ENCODE measurements at places on chromosomes 11 and 22.

- no peak for DNase-seq
These were observed 1.7 kb downstream of the MALAT1 start for GRCh38 chr11:65500387-65501185.

DNA sequence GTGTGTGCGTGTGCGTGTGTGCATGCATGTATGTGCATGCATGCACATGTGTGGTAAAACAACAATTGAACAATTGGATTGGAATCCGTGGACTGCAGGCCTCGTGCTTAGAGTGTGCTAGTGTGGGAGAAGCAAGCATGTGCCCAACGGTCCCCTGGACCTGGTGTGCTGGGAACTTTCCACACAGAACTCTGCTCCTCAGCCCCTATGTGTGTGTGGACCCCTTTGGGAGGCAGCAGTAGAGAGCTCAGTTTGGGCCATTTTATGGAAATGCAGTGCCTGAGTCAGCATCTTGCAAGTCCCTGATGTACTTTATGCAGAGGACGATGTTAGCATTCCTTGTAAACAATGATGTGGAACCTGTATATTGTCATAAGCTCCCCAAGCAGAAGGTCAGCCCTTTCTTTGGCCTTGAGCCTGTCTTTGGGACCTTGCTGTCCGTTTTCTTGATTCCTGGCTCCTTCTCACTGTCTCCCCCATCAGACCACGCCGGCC lies 167.3 kb downstream of the TBC1D22A start:
- no peak for DNase-seq

DNA sequence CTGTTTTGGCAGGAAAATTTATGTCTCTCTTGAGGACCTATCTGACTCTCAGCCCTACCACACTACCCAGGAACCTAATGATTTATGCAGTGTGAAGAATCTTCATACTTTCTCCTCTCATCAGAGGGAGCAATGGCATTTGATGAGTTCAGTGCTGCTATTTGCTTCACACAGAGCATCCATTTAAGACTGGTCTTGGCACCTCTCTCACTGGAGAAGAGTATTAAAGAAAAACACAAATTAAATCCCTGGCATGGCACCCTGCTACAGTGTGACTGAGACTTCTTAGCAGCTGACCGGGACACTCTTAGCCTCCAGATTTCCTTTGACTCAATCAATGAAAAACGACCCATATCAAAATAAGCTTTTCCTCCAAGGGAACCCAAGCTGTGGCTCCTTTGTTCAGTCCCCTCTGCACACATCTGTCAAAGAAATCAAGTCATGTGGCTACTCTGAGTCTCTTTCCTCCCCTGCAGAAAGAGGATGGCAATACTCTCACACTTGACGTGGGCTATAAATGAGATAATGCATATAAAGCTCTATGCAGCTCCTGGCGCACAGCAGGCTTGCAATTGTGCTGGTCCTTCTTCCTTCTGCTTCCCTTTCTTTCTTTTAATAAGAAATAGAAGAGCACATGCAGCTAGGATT lies 186.1 kb upstream of the E2F8 start:
- no peak for DNase-seq

DNA sequence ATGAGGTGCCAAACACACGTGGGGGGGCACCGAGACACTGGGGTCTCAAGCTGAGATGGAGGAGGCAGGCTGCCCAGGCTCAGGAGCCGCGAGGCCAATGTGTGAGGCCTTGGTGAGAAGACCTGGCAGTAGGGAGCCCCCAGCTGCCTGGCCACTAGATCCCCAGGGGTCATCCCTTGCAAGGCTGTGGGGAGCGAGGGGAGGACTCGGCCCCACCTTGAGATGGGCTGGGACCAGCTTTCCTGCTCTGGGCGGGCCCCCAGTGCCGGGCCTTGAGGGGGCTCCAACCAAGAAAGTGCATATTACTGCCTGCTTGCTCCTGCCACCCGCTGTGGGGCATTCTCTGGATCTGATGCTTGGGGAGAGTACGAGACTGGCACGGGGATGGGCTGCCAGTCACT lies 107.0 kb downstream of the CTTN start:
- DNase-seq = no peak

GRCh38 chr11:15700456-15700855 lies 585.7 kb downstream of the INSC start:
- no peak for DNase-seq

- DNase-seq = no peak
These were observed 22.1 kb downstream of the ASCL2 start for GRCh38 chr11:2248242-2248641.

- DNase-seq = no peak
These were observed 11.9 kb downstream of the TBCEL start for GRCh38 chr11:121035780-121036179.

- DNase-seq = no peak
These were observed 69.7 kb upstream of the GRK3 start for GRCh38 chr22:25494774-25495173.

GRCh38 chr11:128867277-128867676 lies at the start of gene KCNJ1:
TSS of gene KCNJ1 (minus strand) at chr11:128867296. CDS start at chr11:128840243, 27,053 bp downstream.
- no peak for DNase-seq

DNA sequence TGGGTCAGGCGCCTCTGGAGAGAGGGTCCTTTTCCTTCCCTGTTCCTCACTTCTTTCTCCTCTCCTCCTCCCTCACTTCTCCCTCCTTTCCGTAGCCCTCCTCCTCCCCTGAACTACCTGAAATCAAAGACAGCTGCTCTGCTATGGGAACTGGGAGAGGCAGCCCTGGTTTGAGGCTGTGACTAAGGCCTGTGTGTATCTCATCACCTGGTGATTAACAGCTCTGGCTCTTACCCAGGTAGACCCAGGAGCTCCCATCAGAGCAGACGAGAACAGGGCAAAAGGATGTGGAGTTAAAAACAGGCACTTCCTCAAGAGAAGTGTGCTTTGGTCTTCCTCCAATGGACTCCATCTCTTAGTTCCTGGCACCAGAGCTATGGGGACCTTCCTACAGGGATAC lies 5.8 kb downstream of the ISX start:
- no peak for DNase-seq

DNA sequence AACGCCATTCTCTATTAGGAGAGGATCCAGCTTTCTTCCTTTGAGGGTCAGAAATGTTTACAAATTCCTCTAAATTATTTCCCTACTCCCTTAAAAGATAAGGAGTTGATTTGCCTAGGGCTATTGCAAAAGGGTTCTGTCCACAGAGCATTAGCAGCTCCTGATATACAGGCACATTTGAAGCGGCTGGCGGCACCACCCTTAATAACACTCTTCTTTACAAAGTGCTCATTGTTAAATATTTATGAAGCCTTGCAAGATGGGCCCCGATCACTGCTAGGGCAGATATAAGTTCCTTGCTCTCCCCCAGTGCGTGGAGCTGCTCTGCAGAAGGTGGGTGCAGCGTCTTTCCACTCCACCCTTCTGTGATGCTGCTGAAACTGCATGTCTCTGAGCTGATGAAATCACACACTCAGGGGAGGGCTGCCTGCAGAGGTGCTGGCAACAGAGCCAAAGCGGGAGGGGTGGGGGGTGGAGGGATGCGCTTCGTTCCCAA lies 116.7 kb upstream of the NTM start:
- DNase-seq = no peak

GRCh38 chr11:93747122-93747521 lies 5.7 kb downstream of the C11orf54 start:
- no peak for DNase-seq

DNA sequence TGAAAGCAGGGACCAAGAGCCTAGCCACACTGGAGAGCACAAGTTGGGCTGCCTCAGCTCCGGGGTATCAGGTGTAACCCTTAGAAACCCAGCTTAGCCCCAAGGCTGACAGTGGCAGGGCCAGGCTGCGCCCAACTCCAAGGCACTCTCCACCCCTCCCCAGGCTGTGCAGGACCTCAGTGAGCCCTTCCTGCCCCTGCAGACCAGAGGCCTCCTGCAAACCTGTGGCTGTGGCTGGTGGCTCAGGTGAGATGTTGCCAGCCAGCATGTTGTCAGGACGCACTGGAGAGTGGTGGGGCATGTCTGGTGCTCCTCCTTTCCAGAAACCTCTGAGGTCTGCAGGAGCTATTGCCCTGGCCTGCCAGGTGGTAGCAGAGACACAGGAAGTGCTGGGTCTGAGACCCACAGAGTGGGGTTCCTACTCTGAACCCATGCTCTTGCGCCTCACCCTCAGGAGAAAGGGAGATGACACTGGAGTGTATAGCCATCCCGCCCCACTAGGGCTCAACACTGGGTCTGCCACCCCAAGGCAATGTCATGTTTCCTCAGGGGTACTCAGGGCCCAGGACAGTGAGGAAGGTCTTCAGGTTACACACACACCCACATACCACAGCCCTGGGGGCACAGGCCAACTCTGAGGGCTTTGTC lies 2.4 kb upstream of the SCARF2 start:
- DNase-seq = no peak

DNA sequence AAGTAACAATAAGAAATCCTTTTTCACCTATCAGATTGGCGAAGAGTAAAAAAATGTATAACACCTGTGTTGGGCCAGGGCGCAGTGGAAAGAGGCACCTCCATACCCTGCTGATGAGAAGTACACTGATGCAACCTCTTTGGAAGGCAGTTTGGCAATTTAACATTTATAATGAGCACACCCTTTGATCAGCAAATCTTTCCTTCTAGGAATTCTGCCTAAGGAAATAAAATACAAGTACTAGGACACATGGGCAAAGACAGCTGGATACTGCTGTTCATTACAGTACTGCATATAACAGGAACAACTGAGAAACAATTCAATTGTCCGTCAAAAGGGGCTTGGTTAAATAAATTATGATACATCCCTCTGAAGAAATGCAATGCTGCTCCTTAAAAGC lies 110.1 kb downstream of the RPL27A start:
- no peak for DNase-seq

GRCh38 chr11:68673306-68673945 lies 10.9 kb upstream of the GAL start:
- no peak for DNase-seq

GRCh38 chr11:45215098-45215865 lies 68.8 kb downstream of the PRDM11 start:
- no peak for DNase-seq

- no peak for DNase-seq
These were observed 18.4 kb downstream of the SPATA19 start for GRCh38 chr11:133826866-133827265.

- DNase-seq = no peak
These were observed 15.9 kb downstream of the MOGAT2 start for GRCh38 chr11:75733431-75734107.

DNA sequence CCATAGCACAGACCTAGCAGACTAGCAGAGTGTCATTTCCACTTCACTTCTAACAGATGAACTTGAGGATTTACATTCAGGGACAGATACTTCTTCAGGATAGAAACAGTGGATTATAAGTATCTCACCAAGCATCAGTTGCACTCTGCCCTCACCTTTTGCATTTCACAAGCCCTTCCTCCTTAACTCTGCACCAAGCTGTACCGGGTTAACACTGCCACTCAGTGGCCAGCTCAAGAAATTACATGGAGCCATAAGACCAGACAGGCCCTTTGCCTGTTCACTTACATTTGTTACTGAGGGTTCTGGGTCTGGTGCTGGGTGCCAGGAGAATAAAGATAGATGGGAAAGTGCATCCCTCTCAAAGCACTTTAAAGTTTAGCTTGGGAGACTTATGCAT lies 309.8 kb downstream of the SHANK2 start:
- no peak for DNase-seq

DNA sequence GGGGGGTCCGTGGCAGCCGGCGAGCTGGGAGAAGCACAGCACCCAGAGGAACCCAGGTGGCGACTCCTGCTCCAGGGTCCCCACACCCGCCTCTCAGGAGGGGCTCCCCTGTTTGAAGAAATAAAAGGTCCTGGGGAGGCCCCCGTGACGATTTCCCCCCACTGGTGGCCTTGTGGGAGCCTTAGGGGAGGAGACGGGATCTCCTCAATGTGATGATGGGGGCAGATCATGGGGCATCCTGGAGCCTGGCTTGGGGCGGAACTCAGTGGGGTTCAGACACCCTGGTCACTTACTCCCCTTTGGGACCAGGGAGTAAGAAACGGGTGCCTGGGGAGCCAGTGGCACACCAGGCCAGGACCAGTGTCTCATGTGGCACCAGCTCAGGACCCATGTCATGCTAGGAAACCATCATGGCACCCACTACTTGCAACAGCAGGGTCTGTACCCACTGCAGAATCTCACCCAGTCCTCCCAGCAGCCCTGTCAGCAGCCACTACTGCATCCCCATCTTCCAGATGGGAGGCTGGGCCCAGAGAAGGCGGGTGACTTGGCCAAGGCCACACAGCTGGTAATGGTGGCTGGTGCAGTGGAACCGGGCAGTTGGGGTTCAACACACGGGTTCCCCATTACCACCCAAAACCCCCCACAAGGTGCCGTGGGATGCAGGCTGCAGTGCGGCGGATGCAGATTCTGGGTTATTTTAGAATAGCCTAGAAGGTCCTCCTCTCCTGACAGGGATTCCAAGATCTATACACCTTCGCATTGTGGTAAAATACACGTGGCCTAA lies 130.7 kb downstream of the CTTN start:
- no peak for DNase-seq

GRCh38 chr22:24026733-24027132 lies 15.6 kb downstream of the CABIN1 start:
- no peak for DNase-seq

DNA sequence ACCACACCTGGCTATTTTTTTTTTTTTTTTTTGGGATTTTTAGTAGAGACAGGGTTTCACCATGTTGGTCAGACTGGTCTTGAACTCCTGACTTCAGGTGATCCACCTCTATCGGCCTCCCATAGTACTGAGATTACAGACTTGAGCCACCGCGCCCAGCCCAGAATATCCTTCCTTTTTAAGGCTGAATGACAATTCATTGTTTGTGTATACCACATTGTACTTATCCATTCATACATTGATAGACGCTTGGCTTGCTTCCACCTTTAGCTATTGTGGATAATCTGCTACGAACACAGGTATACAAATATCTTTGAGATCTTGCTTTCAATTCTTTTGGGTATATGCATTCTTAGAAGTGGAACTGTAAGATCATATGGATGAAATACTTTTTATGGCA lies 10.8 kb upstream of the RASSF10 start:
- no peak for DNase-seq

DNA sequence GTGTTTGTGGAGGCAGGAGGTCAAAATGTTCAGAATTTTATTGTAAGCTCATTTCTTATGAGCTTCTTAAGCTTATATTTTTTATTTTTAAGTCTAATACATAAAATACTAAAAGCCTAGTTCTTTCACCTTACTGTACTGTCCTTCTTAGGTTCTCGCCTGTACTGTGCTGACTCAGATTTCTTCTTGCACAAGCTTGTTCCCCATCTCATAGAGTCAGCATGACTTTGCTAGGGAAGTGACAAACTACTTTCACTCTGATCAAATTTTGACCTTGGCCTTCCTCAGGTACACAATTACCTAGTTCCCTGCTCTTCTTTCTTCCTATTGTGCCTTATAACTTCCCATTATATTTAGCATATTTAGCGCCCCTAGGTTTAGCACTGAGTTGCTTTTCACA lies 81.5 kb downstream of the STK33 start:
- DNase-seq = no peak

- DNase-seq = no peak
These were observed 5.7 kb upstream of the LZTR1 start for GRCh38 chr22:20976291-20976877.

GRCh38 chr11:115391598-115391997 lies 112.6 kb downstream of the CADM1 start:
- DNase-seq = no peak
